ENCODE measurements at places on chromosomes 4 and X. TPM values are rescaled to one million over a fixed set of nuclear protein-coding genes. Genes with fewer than 3 reads are reported as not detected.

DNA sequence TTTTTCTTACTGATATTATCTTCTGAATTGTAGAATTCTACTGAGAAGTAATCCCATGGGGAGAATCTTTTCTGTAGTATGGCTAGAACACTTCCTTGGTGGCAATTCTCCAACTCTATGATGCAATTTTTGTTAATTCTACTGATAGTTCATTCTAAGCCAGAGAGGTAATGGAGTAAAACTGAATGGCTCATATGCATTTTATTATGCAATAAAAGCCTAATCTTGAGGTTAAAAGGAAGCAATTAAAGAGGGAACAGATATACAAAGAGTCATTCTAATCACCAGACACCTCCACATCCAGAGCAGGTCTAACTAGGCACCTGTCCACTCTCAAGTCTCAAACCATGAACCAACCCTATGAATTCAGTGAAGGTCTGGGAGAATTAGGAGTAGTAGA is 9.7 kb downstream of the RAP2C start:
- DNase-seq = no peak
- H3K27ac ChIP-seq = no peak overlapping the region
- H3K36me3 ChIP-seq = no peaks in the 10 kb centered on the region
- H3K27me3 ChIP-seq = no peaks in the 10 kb centered on the region
- peaks cover 40% of the 10 kb centered on the region for H3K4me1 ChIP-seq

DNA sequence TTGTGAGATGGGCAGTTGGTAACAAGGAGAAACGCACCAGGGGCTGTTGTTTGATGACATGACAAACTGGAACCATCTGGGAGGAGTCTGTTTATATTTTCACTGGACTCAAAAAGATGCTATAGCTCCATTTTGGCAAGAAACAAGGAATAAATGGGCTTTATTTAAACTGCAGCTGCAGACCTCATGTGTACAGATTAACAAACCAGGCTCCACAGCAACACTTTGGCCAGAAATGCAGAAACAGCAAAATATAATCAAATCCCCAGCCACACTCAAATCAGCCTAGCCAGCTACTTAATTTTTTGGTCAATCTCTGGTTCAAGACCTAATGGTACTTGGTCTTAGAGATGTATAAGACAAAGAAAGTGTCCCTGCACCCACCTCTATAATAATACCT is 52.7 kb downstream of the ASB9 start:
- no peaks in the 10 kb centered on the region for H3K4me1 ChIP-seq
- no peak overlapping the region for H3K27ac ChIP-seq
- DNase-seq = no peak
- no peaks in the 10 kb centered on the region for H3K36me3 ChIP-seq
- H3K27me3 ChIP-seq = no peaks in the 10 kb centered on the region
- H3K4me3 ChIP-seq = no peak overlapping the region

DNA sequence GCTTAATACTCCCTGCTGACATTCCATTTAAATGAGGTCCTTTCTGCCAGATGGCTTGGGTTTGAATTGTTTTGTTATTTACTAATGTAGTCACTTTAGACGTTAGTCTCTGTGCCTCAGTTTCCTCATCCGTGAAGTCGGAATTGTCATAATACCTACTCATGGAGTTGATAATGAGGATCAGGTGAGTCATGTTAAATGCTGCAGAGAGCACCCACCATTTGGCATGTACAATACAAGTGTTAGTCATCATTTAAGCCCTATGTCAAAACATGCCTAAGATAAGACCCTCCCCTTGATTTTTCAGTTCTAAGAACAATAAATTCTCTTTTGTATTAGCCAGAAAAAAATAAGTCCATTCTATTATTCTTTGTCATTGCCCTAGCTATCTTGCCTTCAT is 534.8 kb upstream of the HTR2C start:
- H3K27ac ChIP-seq = no peak overlapping the region
- H3K4me3 ChIP-seq = no peak overlapping the region
- no peaks in the 10 kb centered on the region for H3K4me1 ChIP-seq
- no peaks in the 10 kb centered on the region for H3K36me3 ChIP-seq

GRCh38 chrX:45063319-45064095 is 137.2 kb downstream of the DIPK2B start:
- H3K4me3 ChIP-seq = no peak overlapping the region
- peak; percentile 15 for DNase-seq
- no peak overlapping the region for H3K27ac ChIP-seq

Gene SSX2B
- total RNA-seq = not detected

Gene AKAP4
- not detected for total RNA-seq

Gene WAS
- total RNA-seq = 2.4 TPM

Gene MANBA
- 10.1 TPM for total RNA-seq
